Endothelial cell (in vitro differentiated cells): ENCODE measurements at places on chromosomes 3 and 15.

DNA sequence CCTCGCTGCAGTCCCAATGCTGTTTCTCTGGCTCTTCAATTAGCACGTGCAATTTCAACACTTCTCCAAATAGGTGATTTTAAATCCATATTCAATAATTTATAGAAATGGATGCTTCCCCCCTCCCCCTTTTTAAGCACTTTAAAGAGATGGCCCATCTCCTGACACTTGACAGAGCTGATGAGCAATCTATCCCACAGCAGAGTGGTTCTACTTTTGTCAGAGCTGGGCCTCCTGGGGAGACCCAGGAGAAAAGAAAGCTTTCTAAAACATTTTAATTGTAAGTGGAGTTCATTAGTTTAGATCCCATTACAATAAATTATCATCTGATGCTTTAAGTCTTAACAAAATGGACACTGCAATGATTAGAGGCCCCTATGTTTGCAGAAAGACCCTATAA, 127.7 kb downstream of the SHQ1 start:
- DNase-seq, result no peak

GRCh38 chr3:51391566-51392354, 675 bp downstream of the RBM15B start:
- DNase-seq, result peak; percentile 30

- DNase-seq, result no peak
These were observed 465.1 kb downstream of the ERC2 start for GRCh38 chr3:56003129-56003528.

GRCh38 chr3:48896936-48897335, 1.7 kb downstream of the SLC25A20 start:
- DNase-seq, result no peak

DNA sequence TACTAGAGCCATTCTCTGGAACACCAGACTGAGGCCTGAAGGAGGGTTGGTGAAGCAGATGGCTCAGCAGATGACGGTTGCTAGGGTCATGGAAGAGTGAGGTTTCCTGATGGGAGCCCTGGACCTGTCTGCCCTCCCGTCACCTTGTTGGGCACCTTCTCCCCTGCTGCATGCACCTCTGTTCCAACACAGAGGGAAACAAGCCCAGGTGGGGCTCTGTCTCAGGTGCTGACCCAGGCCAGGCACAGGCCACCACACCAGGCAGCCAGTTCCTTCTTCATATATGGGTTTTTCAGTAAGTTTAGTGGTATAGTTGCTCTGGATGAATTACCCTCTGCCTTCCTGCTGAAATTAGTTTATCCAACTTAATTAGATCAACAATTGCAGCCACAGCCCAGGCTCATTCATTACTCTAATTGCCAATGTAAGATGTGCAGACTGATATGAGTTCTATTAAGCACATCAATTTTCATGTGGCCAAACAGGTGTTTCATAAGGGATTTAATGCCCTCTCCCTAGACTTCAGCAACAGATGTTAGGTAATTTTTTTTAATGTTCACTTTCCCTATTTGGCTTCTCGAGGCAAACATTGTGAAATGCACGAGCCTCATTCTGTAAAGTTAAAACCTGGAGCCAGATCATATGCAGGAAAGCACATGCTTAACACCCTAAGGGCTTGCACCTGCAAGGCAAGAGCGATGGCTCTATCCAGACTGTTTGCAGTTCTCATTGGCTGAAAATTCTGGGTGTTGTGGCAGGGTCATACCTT, 174.8 kb downstream of the CHDH start:
- no peak for DNase-seq

DNA sequence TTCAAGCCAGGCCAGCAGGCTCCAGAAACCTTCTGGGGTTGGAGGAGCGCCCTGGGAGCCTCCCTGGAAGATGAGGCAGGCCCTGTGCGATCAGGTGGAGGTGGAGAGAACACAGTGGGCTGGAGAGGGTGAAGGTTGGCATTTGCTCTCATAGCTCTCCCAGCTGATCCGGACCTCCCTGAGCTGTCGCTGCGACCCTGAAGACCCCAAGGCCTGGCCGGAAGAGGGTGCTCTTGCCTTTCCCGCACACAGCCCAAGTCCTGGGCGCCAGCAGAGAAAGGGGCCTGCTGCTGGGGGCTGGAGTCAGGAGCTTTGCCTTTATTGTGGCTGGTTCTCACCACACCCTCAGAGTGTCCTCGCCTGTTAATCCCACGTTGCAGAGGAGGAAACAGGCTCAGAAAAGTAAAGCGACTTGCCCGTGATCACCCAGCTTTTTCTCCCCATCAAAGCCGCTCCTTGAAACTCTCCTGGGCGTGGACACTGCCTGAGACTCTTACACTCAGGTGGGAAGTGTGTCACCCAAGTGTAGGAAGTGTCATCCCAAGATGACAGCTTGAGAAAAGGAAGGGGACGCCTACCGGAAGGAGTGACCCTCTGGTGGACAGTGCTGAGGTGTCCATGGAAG, 8.6 kb upstream of the RPL29 start:
- DNase-seq, result peak; percentile 55

- no peak for DNase-seq
These were observed 53.9 kb upstream of the HERC1 start for GRCh38 chr15:63887630-63888029.

- DNase-seq, result no peak
These were observed at the start of gene CD200R1 for GRCh38 chr3:112974894-112975293. TSS of gene CD200R1 (minus strand) at chr3:112975103. CDS start at chr3:112974857, 246 bp downstream.
